ENCODE measurements at places on chromosomes 12 and 14.

GRCh38 chr12:94987076-94987669 lies 16.3 kb downstream of the NDUFA12 start:
- DNase-seq = no peak

DNA sequence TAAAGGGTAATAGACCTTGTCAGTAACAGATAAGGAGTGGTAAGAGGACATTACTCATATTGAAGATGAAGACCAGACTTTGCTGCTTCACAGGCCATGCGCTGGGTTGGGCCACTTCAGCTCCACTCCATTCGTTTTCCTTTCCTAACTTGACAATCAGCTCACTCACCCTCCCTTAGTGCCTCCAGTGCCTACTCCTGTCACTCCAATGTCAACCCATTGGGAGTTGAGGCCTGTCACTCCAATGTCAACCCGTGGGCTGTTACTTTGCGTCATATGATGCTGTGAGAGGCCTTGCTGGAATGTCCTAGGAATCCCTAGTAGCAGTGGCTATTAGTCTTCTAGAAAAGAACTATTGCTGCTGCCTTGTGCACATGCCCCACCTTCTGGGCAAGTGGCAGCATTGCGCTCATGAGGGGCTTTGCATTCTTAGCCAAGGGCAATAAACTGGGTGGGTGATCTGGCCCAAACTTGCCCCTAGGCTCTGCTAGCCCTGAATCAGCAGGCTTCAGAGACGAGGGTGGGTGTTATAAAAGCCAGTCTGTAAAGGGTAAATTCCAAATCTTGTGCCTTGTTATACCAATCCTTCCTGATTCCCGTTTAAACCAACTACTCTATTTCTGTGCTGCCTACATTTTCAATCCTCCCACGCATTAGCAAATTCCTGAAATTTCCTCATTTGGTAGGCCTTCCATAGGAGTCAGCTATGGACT lies 36.1 kb downstream of the BAZ2A start:
- peak; percentile 36 for DNase-seq

- DNase-seq = no peak
Observed at GRCh38 chr12:117360551-117361346, 677 bp downstream of the NOS1 start.

DNA sequence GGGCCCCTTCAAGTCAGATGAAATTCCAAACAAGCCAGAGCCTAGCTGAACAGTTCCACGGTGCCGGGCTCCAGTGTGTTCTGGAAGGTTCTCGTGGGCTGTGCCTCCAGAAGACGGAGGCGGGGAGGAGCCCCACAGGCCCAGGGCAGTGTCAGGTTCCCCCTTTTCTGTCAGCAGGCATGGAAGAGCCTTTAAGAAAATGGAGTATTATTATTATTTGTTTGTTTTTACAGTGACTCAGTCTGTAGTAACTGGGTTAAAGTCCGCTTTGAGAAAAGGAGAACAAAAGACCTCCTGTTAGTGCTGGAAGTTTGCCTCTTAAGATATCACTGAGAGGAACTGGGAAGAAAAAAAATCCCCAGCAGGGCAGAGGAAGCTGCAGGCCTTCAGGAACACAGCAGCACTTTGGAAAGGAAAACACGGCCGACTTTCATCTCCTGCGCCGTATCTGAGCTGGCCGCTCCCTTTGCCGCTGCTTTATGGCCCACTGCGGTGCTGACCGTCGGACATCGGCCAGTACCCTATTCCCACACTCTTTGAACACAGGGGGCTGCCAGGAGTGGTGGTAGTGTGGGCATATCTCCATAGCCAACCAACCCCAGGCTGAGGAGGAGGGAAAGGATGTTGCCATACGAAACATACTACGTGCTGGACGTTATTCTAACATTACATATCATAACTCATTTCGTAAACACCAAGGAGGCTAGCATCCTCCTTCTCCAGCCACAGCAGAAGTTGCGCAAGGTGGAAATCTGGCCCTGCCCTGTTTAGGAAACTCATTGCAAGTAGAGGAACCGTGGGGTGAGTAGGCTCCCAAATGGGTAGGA lies 194.0 kb downstream of the ZFP36L1 start:
- peak; percentile 94 for DNase-seq

- DNase-seq = no peak
Observed at GRCh38 chr12:76084863-76085519, 506 bp upstream of the NAP1L1 start.

DNA sequence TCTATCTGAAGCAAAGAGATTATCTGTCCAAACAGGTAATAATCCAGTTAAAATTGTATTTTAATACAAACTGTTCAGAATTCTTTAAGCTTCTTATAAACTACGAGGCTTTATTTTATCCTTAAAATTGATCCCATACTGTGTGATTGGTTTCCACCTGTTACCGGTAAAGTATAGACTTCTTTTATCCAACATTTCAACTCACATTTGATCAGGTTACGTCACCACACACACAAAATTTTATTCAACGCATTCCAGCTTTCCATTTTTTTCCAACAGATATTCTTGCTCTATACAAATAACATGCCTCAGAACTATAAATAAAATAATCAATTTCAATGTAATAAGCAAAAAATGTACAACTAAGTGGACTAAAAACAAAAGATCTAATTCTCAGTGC lies 4.5 kb downstream of the NOVA1 start:
- no peak for DNase-seq

DNA sequence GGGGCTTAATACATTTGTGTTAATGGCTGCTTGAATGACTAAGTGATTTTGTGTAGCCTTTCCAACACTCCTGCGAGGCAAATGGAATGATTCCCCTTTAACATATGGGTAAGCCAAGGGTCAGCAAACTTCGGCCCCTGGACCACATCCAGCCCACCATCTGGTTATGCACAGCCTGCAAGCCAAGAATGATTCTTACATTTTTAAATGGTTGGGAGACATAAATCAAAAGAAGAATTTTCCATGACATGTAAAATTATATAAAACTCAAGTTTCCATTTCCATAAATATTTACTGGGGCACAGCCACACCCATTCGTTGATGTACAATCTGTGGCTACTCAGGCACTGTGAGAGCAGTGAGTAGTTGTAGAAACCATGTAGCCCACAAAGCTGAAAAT lies 9.0 kb downstream of the SLC8B1 start:
- DNase-seq = no peak

GRCh38 chr14:52303236-52303635 lies 10.9 kb upstream of the PTGER2 start:
- no peak for DNase-seq

GRCh38 chr12:83739607-83740006 lies 1052.9 kb downstream of the TMTC2 start:
- no peak for DNase-seq

DNA sequence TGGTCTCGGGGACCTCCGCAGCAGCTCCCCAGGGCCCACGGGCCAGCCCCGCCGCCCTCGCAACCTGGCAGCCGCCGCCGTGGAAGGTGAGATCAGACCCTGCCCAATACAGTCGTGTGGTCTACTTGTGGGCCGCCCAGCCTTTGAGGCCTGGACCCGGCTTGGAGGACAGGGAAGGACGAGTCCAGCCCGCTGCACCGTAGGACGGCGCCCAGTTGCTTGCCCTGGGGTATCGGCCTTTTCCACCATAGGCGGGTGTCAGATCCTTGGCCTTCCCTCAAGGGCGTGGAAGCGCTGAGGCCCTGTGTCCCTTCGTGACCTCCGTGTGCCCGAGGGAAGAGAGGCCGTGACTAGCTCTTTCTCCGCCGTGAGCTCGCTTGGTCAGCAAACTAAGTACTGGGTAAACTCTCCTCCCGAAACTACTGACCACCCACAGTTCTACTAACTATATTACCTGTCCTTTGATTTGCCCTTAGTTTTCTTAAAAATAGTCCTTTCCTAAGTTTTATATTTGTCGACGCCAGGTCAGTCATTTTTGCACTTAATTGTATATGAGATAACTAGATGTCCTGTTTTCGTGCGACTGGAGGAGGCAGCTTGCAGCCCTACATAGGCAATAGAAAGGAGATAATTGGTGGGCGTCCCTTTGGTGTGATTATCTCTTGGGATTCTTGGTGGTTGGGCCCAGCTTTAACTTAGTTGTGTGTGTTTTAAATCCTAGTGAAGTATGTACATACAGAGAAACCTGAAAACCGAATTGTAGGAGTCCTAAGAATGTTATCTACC lies 757 bp downstream of the SLC25A3 start:
- DNase-seq = no peak

- DNase-seq = no peak
Observed at GRCh38 chr12:32680787-32681186, 1.7 kb downstream of the DNM1L start.

DNA sequence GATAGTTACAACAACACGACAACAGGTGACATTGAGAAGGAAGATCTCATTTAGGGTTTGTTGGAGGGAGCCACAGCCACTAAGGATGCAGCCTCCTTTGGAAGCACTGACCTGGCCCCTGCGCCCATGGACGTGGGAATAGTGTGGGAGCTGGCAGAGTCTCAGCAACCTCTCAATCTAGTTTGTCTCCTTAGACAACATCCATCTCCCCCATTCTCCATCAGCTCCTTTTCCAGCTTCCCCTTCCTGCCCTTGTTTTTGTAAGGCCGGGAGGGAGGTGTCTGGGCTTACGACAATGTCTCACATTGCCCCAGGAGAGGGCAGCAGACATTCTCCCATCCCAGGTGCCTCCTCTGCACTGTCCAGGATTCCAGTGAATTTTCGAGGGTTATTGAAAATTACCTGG lies 170.2 kb upstream of the PZP start:
- DNase-seq = no peak

DNA sequence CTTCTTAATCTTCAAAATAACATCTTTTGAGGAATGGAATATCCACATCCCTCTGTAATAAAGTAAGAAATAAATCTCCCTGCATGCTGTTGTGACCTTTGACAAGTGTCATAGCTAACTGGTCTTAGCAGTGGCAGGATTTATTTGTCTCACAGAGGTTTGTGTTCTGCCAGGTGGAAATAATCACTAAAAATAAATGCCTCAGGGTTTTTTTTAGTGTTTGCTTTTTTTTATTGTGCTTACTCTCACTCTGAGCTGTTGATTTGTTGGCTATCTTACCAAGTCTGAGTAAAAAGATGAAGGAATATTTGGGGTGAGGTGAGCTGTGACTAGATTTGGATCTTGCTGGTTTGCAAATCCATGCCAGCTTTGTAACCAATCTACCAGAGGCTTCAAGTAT lies 285.4 kb downstream of the ALG10B start:
- DNase-seq = no peak

DNA sequence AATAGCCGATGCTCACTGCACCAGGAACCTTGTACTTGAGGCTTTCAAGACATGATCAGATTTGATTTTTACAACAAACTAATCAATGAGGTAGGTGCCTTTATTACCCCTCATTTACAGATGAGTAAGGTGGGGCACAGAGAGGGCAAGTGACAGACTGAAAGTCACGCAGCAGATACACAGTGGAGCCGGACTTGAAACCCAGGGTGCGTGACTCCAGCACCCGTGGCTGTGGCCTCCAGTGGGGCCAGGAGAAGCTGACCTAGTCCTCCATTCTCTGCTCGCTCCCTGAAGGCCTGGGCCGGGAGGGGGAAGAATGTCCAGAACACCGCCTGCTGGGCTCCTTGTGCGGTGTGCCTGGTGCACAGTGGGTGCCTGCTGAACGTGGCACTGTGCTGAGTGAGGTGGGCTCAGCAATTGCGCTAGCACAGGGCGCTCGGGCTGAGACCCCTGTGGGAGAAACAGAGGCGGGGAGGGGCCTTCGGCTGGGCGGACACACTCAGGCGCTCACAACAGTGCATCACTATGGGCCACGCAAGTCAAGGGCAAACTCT lies 125.2 kb downstream of the CALM1 start:
- DNase-seq = no peak

GRCh38 chr12:124857921-124858461 lies 5.7 kb downstream of the SCARB1 start:
- DNase-seq = no peak

DNA sequence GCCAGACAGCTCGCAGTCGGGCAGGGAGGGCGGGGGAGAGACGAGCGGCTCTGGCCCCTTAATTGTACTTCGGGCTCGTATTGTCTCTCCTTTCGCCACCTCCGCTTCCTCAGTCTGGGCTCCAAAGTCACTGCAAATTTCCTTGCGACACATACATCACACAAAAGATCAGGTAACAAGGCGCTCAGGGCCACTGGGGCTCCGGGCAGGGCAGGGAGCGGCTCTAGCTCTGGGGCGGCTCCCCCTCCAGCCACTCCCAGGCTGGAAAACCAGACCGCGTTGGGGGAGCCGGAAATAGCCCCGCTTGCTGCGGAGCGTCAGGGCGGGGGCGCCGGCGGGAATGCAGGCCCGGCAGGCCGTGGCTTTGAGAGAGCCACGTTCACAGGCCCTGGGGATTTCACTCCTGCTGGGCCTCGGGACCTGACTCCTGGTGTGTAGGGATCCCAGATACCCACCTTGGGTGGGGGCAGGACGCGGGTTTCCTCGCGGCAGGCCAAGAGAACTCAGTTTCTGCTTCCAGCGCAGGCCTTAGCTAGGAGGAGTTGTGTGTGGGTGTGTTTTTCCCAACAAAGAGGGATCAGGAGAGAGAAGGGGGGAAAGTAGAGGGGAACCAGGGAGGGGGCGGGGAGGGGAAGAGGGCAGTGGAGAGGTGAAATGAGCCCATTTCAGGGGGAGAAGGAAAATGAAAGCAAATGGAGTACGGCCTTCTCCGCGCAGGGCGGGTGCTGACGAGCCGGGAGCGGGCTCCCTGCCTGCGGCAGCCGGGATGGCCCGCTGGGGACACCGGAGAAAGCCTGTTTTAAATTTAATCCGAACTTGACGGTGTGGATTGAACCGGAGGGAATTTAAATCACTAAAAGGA lies 4.4 kb upstream of the HOXC9 start:
- no peak for DNase-seq

- DNase-seq = no peak
Observed at GRCh38 chr12:113066813-113067400, 10.4 kb downstream of the DTX1 start.

DNA sequence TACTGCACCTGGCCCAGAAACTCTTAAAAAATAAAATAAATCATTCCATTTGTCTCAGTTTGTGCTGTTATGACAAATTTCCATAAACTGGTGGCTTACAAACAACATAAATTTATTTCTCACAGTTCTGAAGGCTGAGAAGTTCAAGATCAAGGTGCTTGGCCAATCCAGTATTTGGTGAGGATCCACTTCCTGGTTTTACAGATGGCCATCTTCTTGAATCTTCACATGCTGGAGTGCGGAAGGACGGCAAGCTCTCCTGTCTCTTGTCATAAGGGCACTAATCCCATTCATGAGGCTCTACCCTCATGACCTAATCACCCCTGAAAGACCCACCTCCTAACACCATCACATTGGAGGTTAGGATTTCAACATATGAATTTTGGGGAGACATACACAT lies 29.9 kb upstream of the MYBPC1 start:
- DNase-seq = no peak

DNA sequence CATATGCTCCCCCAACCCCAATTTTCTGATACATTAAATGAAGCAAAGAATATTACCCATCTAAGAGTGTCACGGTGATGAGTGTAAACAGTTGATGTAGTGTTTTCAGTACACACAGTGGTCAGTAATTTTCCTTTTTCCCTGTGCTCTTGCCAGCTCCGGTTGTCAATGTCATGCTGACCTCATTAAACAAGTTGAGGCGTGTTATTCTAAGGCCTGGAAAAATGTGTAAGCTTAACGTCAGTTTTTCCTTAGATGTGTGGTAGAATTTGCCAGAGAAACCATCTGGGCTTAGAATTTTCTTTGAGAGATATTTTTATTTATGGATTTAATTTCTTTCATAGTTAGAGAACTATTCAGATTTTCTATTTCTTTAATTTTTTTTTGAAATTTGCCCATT lies 11.7 kb upstream of the SERPINA6 start:
- DNase-seq = no peak
